EL (cell line): ENCODE measurements at places on chromosomes 5 and 9.

GRCh38 chr5:115857057-115857479 is 15.3 kb downstream of the AP3S1 start:
- no peak for DNase-seq

DNA sequence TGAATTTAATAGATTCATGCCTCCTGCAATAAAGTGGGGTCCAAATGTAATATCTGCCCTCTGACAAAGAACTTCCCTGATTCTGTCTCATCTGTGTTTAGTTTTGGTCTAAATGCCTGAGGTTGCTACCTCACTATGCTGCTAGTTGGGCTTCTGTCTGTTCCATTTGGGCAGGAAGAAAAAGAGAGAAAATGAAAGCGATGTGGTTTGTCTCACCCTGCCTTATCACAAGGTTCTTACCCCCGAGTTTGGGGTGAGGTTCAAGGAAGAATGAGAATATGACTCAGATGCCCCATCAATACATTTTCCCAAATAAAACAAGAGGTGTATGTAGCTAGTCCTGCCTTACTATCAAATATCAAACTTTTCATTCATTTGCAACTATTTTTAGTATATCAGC is 132.1 kb upstream of the MTAP start:
- DNase-seq = no peak

DNA sequence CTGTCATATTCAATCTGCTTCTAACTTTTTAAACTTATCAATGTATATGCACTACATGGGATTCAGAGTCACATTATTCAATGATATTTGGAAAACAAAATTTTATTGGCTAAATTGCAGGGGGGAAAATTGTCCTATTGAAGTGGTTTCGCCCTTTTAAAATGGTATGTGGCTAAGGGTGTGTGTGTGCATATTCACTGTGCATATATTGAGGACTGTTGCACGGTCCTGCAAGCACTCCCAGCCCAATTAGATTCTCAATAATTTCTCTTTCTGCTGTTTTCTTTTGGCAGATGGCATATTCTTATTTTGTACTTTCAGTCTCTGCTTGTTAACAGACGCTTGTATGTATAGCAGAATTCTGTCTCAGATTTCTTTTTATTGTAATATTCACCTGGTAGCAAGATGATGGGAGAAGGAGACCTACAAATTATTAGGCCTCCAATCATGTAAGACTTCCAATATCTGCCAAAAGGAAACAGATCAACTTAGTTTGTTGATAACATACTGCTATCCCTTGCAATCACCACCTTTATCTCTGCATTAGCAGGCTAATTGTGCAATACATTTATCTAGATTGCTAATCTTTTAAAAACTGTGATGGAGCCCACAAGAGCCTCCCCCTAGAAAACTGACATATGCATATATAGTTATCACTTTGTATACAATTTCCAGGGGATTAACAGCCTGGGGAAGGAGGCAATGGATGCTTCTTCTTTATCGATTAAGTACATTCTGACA is 411.5 kb downstream of the PLK2 start:
- DNase-seq = no peak

DNA sequence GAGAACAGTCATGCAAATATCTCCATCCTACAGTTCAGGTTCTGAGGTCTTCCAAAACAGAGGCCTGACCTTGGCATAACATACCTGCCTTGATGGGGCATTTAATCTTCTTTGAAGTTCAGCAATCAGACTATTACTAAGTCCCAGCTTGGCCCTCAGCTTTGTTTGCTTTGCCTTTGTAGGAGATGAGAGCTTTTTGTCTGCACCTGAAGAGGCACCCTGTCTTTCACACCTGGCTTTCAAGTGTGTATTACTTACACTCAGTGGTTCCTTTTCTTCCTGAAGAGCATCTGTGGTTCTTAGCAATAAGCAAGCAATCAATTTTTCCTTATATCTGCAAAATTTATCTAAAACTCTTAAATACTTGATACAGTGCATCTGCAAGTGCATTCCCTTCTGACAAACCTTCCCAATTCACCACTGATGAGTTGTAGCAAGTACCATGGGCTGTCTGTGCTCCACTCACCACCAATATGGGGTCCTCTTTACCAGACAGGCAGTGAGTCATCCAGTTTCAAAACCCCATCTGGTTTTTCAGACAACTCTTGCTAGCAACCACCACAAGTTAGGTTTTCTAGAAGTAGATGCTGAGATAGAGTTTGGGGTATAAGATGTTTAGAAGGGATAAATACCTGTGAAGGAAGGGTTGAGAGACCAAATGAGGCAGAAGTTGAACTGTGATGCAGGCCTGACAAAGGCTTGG is 100.2 kb downstream of the HINT1 start:
- no peak for DNase-seq

DNA sequence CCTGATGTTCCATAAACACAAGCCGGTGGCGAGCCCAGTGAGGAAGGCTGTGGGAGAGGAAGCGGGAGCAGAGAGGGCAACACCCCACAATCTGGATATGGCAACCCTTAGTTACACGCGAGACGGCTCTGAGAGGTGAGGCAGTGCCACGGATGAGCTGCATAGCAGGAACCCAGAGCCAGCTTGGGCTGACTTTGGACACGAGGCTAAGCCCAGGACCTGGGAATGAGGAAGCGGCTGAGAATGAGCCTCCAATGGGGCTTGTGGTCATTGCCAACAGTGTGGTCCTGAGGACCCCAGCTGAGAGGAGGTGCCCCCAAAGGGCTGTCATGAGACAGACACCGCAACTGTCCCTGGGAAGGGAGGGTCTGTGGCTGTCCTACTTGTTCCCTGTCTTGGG is 160.0 kb upstream of the SMIM23 start:
- DNase-seq = no peak

DNA sequence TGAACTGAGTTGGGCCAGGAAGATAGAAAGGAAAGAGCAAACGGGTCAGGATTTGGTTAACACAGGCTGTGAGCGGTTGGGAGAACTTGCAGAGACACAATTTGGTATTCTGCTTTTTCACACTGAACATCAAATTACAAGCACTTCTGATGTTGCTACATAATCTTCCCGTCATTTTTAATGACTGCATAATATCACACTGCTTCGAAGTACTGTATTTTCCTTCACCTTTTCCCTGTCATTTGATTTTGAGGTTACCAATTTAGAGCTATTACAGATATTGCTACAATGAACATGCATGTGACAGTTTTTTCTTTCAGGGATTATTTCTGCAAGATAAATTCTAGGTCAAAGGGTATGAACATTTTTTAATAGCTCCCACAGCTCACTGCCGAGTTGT is 71.4 kb upstream of the CPEB4 start:
- DNase-seq = no peak

- peak; percentile 55 for DNase-seq
These were observed 38.3 kb upstream of the TNFSF8 start for GRCh38 chr9:114968671-114969070.

- DNase-seq = peak; percentile 7
These were observed 290.8 kb downstream of the YTHDC2 start for GRCh38 chr5:113804264-113804663.

DNA sequence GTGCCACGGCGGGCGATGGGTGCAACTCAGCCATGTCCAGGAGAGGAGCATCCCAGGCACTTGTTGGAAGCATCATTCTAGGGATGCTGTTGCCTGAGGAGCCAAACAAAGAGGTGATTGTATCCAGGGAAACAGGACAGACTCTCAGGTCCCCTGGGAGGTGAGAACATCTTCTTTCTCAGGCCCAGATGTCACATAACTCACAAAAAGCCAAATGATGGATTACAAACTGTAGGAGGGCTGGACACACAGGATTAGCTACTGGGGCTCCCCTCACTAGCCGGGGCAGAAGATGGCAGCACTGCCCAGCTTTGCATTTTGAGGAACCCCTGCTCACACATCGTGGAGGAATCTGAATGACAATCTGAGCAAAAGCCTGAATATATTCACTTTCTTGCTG is 64.7 kb upstream of the NFIL3 start:
- no peak for DNase-seq

DNA sequence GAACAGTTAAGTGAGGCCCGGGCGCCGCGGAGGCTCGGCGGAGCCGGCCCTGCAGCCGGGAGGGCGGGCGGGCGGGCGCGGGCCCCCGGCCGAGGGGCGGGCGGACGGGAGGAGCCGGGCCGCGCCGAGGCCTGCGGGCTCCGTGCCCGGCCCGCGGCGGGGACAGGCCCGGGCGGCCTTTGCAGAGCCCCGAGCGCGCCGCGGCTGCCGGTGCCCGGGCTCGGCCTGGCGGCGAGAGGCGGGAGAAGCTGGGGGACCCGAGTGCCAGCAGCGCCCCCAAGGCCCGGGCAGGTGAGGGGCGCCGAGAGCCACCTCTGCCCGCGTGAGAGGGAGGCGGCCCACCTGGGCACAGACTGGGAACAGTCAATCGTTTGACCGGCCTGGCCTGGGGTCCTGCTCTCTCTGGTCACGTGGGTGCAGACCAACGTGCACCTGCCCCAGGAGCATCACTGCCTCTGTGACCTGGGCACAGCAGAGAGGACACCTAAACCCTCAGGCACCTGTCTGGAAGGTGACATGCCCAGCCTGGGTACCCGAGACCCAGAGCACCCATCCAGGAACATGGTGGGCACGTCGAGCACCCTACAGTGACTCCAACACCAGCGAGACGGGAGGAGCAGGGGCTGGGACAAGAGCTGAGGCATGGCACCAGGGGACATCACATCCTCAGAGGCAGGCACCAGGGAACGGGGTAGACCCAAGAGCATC is 531 bp downstream of the MVB12B start:
- peak; percentile 4 for DNase-seq

- no peak for DNase-seq
These were observed 123.0 kb upstream of the FST start for GRCh38 chr5:53357439-53357838.

- no peak for DNase-seq
These were observed 69.7 kb downstream of the SH3GL2 start for GRCh38 chr9:17648516-17648915.

- DNase-seq = no peak
These were observed 31.1 kb downstream of the SIL1 start for GRCh38 chr5:139167063-139167462.
